ENCODE measurements at places on chromosomes 1 and 21.

DNA sequence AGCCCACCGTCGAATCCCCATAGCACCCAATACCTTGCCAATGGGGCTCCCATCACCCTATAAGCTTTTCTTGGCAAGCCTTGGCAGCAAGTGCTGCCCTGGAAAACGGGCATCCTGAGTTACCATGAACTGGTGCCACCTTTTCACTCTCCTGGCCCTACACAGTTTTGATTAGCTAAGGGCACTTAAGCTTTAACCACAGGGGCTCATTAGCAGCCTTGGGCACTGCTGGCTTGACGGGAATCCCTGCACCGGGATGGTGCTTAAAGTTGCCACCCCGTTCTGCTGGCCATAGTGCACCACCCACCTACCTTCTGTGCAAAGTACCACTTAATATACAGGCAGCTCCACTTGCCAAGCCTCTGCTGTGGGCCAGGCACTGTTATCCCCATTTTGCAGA, 13.7 kb downstream of the PARS2 start:
- no peak for DNase-seq

GRCh38 chr1:15452866-15453571, 3.5 kb upstream of the CELA2A start:
- no peak for DNase-seq

DNA sequence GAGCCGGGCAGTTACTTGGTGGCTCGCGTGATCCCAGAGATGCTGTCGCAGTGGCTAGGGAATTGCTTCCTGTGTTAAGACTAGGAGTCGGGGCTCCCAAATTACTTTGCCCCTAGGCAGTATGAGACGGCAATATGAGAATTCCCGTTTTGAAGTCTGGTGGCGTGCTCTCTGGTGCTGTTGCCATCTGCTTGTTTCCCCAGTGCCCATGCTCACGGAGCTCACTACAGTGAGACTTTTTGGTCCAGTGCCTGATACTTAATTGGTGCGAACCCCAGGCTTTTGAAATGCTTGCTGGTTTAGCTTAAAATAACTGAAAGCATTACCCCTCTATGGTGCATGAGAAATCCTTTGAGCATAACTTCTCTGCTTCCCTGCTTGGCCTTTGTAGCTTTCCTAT, 22.3 kb downstream of the AGT start:
- DNase-seq = no peak

DNA sequence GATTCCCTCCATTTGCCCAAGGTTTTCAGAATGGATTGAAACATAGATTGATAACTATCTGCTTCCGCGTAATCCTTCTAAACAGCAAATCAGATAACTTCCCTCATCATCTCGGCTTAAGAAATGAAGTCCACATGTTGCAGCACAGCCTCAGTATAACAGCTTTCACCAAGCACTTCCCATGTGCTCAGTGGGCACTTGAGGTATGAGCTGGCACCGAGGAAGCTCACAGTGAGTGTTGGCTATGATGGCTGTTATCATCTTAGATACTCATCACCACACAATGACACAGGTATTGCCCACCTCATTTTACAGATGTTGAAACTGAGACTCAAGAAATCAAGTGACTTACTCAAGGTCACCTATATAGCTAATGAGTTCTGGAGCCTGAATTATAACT, 43.2 kb downstream of the RCSD1 start:
- no peak for DNase-seq

- DNase-seq = peak; percentile 66
These were observed 24.8 kb downstream of the TGFB2 start for GRCh38 chr1:218369688-218370511.

GRCh38 chr1:81679942-81680341, 120.8 kb upstream of the ADGRL2 start:
- no peak for DNase-seq

- no peak for DNase-seq
These were observed 35.9 kb downstream of the CSF1 start for GRCh38 chr1:109946511-109946910.

All from fibroblast of skin of abdomen (primary cell).